ENCODE measurements at places on chromosomes 11 and 22.
A peak's percentile ranks its signal among the peaks of the same experiment; 100 is the strongest.

DNA sequence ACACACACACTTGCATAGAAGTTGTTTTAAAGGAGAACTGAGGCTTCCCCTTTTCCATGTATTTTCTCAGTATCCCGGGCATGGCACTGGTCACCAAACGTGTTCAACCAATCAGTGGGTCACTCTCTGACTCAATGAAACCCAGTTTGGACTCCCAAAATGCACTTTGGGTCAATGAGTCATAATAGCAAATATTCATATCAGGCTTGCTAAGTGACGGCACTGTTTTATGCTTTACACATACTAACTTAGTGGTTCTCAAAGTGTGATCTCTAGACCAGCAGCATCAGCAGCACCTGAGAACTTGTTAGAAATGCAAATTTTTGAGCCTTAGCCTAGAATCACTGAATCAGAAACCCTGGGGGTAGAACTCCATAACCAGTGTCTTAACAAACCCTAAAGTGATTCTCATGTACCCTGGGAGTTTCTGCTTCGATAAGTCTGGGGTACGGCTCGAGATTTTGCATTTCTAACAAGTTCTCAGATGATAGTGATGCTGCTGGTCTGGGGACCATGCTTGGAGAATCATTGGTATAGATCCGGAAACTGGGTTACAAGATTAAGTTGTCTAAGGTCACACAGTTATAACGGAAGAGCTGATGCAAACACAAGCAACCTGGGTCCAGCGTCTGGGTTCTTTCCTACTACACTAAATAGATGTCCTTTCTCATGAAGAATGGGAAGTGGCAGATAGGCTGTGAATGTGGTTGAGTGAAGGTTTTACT, 35.6 kb downstream of the ETS1 start:
- DNase-seq: no peak

DNA sequence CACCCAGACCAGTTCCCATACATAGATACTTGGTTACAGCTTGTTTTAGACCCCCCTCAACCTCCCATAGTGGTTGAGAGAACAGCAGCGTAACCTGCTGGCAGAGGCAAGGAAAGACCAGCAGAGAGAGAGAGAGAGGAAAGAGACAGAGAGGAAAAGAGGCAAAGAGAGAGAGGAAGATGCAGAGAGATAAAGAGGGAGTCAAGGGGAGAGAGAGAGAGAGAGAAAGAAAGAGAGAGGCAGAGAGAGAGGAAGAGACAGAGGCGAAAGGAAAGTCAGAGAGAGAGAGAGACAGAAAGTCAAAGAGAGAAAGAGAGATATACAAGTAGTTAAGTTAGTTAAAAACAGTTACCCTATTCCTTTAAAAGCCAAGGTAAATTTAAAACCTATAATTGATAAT, 52.5 kb downstream of the NEU3 start:
- DNase-seq: no peak

- DNase-seq: no peak
Measured at GRCh38 chr11:88433536-88434230, 96.1 kb upstream of the CTSC start.

- no peak for DNase-seq
Measured at GRCh38 chr22:42473484-42474193, 41.4 kb upstream of the NFAM1 start.

DNA sequence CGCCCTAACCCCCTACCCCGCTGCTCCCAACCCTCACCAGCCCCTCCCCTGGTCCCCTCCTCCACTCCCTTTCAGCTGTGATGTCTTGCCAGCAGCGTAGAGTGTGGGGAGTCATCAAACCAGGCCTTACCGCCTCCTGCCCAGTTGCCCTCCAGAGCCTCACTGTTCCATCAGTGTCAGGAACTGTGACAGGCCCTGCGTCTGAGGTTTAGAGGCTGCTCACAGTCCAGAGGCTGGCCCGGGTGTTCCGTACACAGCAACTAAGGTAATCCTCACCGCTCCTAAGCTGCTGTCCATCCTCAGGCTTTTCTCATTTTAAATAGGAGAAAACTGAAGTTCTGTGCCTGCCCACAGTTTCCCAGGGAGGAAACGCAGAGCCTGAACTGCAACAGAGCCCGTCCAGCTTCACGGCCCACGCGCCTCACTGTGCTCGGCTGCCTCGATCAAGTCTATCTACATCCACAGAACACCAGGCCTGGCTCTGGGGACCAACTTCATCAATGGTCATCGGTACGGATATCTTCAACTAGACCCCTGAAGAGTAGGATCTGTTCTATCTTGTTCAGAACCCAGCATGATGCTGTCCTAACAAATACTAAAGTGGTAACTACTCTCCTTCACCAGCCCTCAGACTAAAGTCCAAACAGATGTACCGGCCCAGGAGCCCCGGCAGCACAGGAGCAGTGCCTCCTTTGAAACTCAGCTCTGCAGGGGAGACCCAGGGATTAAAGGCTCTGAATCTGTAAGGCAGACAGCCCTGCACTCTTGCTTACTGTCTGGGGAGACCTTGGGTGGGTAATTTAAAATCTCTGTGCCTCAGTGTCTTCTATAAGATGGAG, 10.3 kb downstream of the VPS37C start:
- no peak for DNase-seq

- DNase-seq: no peak
Measured at GRCh38 chr11:65078151-65078550, 5.7 kb downstream of the CDCA5 start.

GRCh38 chr11:47061429-47062178, 115.1 kb downstream of the ARFGAP2 start:
- no peak for DNase-seq

GRCh38 chr22:50705219-50705691, 32.6 kb downstream of the SHANK3 start:
- peak; percentile 65 for DNase-seq

- DNase-seq: no peak
Measured at GRCh38 chr11:61791737-61792309, 576 bp downstream of the TMEM258 start.

DNA sequence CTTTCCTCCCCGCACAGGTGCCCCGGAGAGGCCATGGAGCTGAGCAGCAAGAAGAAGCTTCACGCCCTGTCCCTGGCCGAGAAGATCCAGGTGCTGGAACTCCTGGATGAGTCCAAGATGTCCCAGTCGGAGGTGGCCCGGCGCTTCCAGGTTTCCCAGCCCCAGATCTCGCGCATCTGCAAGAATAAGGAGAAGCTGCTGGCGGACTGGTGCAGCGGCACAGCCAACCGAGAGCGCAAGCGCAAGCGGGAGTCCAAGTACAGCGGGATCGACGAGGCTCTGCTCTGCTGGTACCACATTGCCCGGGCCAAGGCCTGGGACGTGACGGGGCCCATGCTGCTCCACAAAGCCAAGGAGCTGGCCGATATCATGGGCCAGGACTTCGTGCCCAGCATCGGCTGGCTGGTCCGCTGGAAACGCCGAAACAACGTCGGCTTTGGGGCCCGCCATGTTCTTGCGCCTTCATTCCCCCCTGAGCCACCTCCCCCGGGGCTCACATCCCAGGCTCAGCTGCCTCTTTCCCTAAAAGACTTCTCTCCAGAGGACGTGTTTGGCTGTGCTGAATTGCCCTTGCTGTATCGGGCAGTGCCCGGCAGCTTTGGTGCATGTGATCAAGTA, 1.3 kb downstream of the TIGD3 start:
- DNase-seq: no peak

DNA sequence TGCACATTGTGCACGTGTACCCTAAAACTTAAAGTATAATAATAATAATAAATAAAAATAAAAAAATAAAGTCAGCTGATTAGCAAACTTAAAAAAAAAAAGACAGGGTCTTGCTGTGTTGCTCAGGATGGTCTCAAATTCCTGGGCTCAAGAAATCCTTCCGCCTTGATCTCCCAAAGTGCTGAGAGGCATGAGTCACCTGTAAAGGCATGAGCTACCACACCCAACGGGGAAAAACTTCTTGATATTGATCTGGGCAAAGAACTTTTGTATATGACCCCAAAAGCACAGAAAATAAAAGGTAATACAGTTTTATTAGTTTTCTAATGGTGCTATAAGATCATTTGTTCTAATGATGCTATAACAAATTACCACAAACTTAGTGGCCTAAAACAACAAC, 46.1 kb downstream of the ENTHD1 start:
- DNase-seq: no peak

GRCh38 chr22:35930933-35931332, 97.7 kb downstream of the RBFOX2 start:
- peak; percentile 43 for DNase-seq

GRCh38 chr11:89361734-89362133, 129.4 kb downstream of the NOX4 start:
- DNase-seq: no peak

DNA sequence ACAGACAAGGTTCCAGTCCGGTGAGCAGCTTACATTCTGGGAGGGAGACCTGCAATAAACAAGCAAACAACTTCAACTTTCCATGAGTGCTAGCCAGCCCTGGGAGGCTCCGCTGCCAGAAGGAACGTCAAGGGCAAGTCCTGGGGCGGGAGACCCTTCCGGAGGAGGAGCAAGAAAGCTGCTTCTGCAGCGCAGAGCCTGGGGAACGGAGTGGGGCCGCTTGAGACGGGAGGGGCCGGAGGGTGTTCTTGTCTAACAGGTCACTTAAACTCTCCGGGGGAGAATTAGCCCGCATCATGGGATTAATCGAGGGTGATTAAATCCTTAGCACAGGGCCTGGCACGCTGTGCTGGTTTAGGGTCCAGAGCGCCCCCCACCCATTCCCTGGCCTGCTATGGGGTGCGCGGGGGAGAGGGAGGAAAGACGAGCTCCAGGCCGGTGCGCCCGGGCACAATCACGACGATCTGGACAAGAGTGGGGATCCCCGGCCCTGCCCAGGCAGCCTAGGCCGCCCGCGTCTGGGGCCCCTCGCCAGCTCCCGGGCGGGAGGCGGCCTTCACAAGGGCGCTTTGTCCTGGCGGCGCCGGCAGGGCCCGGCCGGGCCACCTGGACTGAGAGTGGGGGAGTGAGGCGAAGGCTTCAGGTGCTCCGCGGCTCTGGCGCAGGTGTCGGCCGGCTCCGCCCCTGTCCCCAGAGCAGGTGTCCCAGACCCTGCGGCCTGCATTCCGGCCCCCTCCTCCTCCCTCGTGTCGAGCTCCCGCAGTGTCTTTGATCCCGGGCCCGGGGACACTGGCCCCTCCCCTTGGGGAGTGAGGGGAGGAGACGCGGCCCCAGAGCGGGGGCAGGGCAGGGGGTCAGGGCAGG, 663 bp upstream of the LARGE2 start:
- DNase-seq: peak; percentile 45

GRCh38 chr11:111059726-111060125, 185.8 kb upstream of the POU2AF2 start:
- DNase-seq: no peak

DNA sequence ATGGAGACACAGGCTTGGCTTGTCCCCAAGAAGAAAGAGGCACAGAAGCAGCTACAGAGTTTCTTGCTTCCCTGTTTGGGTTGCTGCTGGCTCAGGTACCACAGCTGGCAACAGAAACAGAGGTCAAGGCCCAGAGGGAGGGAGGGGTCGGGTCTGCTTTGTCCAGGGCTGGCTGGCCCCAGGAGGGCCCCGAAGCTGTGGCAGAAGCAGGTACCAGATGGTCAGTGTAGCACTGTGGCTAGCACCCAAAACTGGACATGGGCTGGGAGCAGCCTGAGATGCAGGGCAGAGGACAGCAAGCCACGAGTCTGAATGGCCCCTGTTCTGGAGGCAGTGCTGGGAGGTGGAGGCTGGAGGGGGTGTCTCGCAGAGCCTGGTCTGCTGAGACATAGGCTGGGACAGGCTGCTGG, 52.3 kb upstream of the CCDC188 start:
- DNase-seq: no peak

GRCh38 chr11:34825315-34825669, 90.9 kb downstream of the APIP start:
- no peak for DNase-seq

- DNase-seq: no peak
Measured at GRCh38 chr11:44627911-44628729, 62.7 kb downstream of the CD82 start.

GRCh38 chr11:33946930-33947329, 55.1 kb upstream of the LMO2 start:
- DNase-seq: no peak

GRCh38 chr11:94449437-94449836, 44.2 kb downstream of the MRE11 start:
- DNase-seq: no peak

DNA sequence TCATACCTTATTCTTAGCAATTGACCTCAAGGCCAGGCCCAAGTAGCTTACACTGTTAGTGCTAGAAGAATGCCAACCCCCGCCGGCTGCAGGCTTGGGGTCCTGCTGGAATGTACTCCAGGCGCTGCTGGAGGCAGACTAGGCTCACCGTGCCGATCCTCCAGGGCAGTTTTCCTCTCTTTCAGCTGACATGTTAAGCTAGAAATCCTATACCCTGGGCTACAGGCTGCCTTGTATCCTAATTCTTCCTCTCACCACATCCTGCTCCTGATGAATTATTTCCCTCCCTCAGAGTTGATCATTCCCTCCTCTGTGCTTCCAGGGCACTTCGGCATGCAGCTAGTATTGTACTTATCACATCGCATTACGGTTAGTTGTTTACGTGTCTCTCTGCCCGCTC, 3.4 kb downstream of the SPTBN2 start:
- no peak for DNase-seq

- no peak for DNase-seq
Measured at GRCh38 chr22:49087198-49087597, 740.5 kb downstream of the BRD1 start.

DNA sequence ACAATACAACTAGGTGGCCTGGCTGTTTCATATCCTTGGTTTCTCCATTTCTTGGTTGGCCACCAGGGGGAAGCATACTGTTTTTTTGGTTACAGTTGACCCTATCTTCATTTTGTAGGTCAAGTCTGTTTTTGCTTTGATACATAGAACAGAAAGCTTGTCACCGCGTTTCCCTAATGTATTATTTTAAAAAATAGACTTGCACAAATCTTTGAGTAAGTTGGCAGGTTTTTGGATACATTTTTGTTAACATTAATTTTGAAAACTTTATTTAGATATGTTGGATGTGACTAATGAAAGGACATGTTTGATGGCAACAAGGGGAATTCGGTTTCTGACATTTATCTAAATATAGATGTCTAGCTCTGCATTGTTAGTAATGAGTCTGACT, 3.0 kb downstream of the NCR3LG1 start:
- DNase-seq: no peak

All from left renal pelvis (tissue), 4 donors.